Right ventricle myocardium inferior (tissue), 1 donor: ENCODE measurements at places on chromosomes 6 and 20. TPM values are rescaled to one million over a fixed set of nuclear protein-coding genes. Genes with fewer than 3 reads are reported as not detected.

Gene CLIC5
- 312 TPM for total RNA-seq

Gene ARMH2
- not detected for total RNA-seq

DNA sequence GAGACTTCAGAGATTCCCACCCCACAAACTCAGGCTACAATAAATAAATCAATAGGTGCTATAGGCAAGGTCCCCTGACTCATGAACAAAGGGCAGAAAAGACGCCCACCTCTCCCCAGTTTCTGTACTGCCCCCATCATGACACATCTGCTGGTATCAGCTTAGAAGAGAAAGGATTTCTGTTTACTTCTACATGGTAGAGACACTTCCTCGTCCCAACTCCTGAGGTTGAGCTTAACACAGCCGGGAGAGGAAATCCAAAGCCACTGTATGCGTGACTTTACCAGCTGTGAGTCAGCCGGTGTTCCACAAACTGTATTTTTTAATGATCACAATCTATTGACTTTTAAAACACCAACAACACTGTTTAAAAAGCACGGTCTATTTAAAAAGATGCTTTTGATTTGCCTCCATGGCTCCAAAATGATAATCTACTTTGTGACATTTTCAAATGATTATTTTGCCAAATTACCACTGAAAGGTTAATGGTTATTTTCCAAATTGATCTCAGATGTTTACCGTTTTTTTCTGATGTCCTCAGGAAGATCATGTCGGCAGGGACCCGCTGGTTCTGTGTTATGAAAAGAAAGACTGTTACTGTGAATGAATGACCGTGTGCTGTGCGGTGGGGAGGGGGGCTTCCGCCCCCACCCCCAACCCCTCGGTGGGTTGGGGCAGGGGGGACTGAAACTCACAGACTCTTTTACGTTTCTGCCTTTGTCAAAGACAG, 72.5 kb downstream of the ATP9A start:
- no peak for DNase-seq

DNA sequence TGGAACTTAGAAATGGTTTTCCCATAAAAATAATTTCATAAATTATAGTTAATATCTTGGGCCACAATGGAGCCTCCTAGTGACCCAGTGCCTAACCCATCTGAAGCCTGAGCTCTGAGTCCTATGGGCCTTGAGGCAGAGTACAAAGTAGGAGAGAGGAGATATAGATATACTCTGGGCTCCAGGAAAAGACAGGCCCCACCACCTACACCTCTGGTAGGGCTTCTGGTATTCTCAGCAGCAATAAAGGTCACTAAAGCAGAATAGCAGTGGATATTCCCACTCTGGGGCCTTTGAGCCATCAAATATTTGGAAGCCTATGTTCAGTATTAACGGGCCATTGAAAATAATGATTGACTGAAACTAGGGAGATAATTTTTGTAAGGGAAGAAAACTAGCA, 24.1 kb downstream of the CYP39A1 start:
- no peak for DNase-seq

DNA sequence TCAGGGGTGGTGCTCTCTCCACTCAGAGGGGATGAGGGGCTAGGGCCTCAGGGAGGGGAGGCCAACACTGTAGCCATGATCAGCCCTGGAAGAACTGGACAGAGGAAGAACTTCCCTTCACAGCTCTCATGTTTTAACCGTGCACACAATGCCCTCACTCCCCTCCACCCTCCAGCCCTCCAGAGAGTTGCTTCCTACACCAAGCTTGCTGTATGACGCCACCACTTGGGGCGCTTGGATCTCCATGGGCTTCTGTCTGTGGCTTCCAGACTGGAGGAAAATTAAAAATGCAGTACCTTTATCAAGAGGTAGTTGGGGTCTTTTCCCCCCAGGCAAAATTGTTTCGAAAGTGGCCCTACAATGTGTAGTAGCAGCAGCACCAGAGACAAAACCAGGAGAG, 48.4 kb downstream of the ARHGAP40 start:
- DNase-seq = no peak

DNA sequence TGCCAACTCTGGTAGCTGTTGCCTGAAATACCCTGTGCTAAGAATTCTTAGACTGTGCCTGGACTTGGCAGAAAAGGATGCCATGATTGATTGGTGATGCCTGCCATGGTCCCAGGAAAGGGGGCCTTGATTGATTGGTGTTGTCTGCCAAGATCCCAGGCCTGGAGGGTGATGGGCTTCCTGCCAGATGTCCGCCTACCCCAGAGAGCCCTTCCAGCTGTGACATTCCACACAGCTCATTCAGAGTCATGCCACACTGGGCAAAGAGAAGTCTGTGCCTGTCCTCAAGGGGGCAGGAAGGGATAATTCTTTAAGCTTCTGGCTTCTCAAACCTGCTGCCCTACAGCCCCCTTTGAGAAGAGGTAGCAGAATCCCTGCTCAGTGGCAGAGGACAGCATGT, 24.6 kb downstream of the RIMS4 start:
- DNase-seq = no peak

- no peak for DNase-seq
Measured at GRCh38 chr20:1062334-1063010, 55.9 kb upstream of the PSMF1 start.

Gene PSORS1C2
- total RNA-seq = not detected

- no peak for DNase-seq
Measured at GRCh38 chr20:16491294-16491905, 81.8 kb downstream of the KIF16B start.

Gene BPI
- total RNA-seq = not detected

GRCh38 chr6:51844336-51844735, 243.1 kb downstream of the PKHD1 start:
- DNase-seq = no peak

DNA sequence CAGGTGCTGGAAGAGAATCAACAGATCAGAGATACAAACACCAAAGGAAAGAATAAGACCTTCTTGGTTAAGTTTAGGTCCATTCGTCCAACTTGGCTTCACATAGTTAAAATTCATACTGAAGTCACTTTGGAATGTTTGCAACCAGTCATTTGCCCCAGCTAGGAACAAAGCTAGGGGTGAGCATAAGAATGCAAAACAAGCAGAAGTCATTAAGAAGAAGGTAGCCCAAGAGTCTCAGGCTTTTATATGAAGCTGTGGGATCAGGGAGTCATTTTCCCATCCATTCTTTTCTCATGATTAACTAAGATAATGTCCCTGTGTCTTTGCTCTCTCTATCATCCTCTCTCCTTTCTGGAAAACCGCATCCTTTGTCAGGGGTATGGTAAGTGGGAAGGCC, 51.5 kb upstream of the TMEM170B start:
- DNase-seq = no peak

Gene UST
- 4.4 TPM for total RNA-seq

Gene TFAP2D
- total RNA-seq = not detected

GRCh38 chr6:118281291-118281690, 266.8 kb upstream of the PLN start:
- DNase-seq = no peak
